Stimulated activated CD4-positive, alpha-beta T cell treated with anti-CD3 and anti-CD28 coated beads, Interleukin-1b, Interleukin-23, amount 100 ng/mL, for 48 hours (primary cell): ENCODE measurements at places on chromosomes 3 and 15.
A peak's percentile ranks its signal among the peaks of the same experiment; 100 is the strongest.

- no peak for DNase-seq
These were observed 371.2 kb downstream of the ROBO1 start for GRCh38 chr3:79396595-79396994.

GRCh38 chr3:24129549-24129948, 184.5 kb downstream of the NR1D2 start:
- DNase-seq = no peak

DNA sequence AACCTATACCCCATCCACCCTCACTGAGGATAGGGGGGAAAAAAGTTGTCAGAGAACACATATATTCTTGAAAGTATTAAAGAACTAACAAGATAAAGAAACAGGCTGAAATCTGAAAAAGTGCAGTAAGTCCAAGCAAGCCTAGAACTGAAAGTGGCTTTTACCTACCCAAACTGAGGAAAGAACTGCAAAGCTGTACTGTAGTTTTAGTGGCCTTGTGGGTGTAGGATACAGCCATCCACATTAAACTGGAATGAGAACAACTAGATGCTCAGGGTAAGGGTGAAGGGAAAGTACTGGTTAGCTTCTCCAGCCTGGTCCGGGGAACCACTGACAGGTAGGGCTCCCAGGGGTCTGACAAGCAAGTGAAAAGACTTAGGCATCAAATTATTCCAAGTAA, 10.1 kb downstream of the UBP1 start:
- DNase-seq = no peak

DNA sequence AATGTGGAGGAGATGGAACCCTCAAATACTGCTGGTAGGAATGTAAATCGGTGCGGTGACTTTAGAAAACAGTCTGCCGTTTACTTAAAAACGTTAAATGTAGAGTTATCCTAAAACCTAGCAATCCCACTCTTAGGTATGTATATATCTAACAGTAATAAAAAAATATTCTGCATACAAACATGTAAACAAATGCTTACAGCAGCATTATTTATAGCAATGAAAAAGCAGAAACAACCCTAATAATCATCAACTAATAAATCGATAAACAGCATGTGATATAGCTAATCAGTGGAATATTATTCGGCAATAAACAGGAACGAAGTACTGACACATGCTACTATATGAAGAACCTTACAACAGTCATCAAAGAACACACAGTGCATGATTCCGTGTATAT, 144.7 kb downstream of the CNTN3 start:
- no peak for DNase-seq

DNA sequence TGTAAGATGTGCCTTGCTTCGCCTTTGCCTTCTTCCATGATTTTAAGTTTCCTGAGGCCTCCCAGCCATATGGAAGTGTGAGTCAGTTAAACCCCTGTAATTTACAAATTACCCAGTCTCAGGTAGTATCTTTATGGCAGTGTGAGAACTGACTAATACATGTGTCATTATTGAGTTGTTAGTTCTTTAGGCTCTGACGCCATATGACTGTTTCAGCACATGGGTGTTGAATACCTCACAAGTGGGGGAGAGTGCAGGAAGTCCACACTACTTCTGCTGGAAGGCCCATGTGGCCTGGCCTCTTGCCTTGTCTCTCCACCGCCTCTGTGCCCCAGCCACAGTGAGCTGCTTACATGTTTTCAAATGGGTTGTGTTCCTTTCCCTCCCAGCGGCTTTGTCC, 28.5 kb downstream of the MFSD1 start:
- DNase-seq = no peak

DNA sequence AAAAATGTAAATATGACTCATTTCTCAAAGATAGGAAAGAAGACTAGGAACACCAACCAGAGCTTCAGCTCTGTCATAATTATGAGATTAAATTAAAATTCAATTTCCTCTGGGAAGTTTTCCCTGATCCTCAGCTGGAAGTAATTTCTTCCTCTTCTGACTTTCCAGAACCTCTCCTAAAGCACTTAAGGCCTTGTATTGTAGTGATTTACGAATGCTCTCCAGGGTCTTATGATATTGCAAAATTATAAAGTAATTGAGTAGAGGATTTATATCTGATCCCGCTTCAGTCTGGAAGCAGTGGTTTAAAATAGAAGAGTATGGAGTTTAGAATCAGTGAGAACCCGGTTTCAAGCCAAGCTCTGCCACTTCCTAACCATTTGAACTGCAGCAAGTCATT, 279.8 kb downstream of the ZPLD1 start:
- no peak for DNase-seq

GRCh38 chr15:35605764-35606449, 59.9 kb upstream of the DPH6 start:
- no peak for DNase-seq

GRCh38 chr15:64454282-64454681, 6.1 kb upstream of the ZNF609 start:
- no peak for DNase-seq

- DNase-seq = no peak
These were observed 27.1 kb upstream of the CSPG4 start for GRCh38 chr15:75739791-75740190.

DNA sequence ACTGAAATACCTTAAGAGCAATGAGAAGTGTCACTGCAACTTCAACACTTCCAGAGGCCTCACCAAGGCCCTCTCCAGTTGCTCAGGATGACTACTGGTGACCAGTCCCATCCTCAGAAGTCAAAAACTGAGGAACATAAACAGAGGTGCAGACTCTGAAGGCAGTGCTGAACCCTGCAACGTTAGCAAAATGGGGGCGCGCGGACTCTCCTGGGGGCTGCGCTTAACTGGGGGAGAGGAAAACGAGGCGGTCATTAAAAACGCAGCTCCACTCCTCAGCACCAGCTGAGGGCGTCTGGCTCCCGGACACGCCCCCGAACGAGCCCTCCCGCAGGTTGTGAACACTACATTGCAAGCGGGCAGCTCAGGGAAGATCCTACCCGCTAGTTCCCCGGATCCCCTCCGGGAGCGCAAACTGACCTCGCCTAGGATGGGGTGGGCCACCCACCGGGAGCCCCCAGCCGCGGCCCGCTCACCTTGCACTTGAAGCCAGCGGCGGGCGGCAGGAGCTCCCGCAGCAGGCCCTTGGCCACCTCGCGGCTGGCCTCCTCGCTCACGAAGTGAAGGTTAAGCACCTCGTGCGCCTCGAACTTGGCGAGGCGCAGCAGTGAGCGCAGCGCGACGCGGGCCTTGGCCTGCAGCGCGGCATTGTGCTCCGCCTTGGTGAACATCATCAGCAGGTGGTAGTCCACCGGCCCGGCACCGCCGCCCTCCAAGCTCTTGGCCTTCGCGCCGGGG, 711 bp downstream of the XXYLT1 start:
- DNase-seq = peak; percentile 38

- no peak for DNase-seq
These were observed 1.5 kb downstream of the LRRK1 start for GRCh38 chr15:100920516-100921135.
